Stimulated activated CD4-positive, alpha-beta T cell treated with anti-CD3 and anti-CD28 coated beads, Interleukin-4, amount 100 ng/mL, for 48 hours (primary cell): ENCODE measurements at places on chromosomes 5 and 9.
A peak's percentile ranks its signal among the peaks of the same experiment; 100 is the strongest.

- DNase-seq, result no peak
Observed at GRCh38 chr9:99187311-99187710, 34.4 kb downstream of the ALG2 start.

DNA sequence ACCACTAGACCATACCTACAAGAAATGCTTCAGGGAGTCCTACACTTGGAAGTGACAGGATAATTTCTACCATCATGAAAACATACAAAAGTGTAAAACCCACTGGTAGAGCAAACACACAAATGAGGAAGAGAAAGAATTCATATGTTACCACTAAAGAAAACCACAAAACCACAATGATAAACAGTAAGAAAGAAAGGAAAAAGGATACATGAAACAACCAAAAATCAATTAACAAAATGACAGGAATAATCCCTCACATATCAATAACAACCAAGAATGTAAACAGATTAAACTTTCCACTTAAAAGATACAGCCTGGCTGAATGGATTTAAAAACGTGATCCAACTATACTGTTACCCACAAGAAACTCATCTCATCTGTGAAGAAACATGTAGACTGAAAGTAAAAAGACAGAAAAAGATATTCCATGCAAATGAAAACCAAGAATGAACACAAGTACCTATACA, 83.4 kb downstream of the LPAR1 start:
- no peak for DNase-seq

DNA sequence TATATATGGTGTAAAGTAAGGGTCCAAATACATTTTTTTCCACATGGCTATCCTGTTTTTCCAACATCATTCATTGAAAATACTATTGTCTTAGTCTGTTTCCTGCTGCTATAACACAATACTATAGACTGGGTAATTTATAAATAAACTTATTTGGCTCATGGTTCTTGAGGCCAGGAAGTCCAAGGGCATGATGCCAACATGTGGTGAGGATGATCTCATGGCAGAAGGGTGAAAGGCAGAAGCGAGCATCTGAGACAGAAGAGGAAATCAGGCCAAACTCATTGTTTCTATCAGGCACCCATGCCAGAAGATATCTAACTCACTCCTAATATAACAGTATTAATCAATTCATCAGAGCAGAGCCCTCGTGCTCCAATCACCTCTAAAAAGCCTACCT, 42.6 kb downstream of the ANKRD55 start:
- no peak for DNase-seq

DNA sequence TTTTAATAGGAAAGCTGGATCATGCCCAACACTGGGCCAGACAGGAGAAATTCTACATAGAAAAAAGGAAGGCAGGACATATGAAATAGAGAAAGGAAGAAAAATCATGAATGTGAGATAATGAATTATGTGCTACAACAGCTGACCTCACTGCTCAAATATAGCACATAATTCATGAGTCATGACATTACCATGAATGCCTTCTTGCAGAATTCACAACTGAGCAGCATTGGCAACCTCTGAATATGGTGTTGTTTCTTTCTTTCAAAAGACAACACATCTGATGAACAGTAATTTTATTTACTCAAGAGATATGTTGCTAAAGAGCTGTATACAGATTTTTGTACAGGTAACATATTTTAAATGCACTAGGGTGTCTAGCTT, 34.4 kb downstream of the APBA1 start:
- no peak for DNase-seq

DNA sequence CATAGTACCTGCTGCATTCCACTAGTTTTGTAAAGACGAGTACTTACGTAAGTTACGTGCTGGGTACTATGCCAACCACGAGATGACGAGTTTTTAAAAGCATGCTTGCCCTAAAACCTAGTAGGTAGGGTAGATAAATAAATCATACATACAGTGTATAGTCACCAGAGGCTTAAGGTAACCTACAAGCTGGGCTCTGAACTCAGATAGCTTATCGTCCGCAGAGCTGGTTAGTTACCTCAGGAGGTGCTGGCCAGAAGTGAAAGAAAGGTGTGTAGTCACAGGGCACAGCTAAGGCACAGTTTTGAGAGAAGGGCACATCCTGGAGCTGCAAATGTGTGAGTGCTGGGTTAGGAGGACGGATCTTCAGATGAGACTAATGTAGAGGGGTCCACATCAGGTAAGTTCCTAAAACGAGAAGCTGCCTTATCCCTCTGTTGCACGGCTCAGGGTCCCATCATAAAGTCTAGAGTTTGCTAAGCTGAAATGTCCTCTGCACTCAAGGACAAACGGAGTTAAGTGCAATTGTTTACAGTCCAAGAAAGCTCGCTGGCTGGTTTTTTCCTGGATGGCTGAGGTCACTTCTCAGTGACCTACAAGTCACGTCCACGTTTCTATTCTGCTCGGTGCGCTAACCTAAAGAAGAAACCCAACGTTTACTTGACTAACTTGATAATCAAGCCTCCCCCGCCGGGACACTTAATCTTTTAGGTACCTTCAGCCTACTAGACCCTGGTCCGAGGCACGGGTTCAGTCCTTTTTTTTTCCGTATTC, 1.1 kb upstream of the SNX24 start:
- no peak for DNase-seq

- DNase-seq, result no peak
Observed at GRCh38 chr5:142537938-142538337, 148.0 kb downstream of the FGF1 start.

DNA sequence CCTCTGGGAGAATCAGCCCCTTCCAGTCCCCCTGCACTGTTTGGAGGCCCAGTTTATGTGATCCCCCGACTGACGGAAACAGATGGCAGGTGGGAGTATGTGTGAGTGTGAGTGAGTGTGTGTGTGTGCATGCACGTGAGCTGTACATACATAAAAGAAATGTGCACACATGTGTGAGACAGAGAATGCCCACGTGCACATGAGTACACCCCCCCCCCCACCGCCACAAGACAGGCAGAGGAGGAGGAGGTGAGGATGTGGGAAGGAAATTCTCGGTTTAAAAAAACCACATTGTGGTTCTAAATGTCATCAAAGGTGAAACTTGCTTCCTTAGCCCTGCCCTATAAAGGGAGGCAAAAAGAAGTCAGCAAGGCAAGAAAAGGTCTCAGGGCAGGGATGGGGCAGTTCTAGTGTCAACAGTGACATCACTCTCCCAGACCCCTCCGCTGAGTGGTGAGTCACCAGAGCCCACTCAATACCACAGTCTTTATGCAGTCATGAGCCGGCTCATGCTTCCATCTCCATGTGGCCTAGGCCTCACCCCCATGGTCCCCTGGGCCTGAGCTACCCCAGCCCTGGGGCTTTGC, 79.2 kb upstream of the HSPA9 start:
- peak; percentile 55 for DNase-seq

- DNase-seq, result no peak
Observed at GRCh38 chr9:77588271-77588937, 59.7 kb downstream of the GNA14 start.

GRCh38 chr9:19028835-19029451, 4.1 kb downstream of the SAXO1 start:
- DNase-seq, result no peak

- DNase-seq, result no peak
Observed at GRCh38 chr5:173714551-173715428, 98.3 kb upstream of the BOD1 start.

- DNase-seq, result no peak
Observed at GRCh38 chr9:71271602-71272001, 150.2 kb upstream of the TRPM3 start.

DNA sequence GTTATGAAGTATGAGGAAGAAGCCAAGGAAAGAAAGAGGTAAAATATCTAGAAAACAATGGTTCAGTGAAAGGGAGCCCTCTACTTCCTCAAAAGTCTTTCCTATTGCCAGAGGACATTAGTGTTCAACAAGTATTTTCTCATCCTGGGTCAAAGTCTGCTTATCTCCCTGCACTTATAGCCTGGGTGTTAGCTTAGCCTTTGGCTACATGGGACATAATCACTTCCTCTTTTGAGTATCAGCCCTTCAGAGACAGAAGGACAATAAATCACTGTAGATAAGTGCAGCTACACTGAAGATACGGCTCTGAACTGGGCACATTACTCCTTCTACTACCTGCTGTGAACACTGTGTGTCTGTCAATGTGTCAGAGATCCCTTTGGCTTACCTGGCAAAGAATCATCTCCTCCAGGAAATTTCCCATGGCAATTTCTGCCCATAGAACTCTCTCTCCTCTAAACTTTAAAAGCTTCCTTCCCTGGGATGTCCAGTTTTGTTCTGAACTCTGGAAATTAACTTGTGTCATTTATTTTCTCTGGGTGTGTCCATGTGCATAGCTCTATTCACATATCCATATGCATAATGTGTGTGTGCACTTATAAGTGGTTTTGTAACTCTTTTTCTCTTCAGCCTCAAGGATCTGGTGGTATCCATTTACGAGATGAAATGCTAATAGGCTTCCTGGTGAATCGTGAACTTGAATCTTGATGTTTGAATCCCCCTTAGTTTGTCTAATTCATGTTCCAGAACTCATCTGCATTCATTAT, 30.0 kb upstream of the RECK start:
- DNase-seq, result no peak

DNA sequence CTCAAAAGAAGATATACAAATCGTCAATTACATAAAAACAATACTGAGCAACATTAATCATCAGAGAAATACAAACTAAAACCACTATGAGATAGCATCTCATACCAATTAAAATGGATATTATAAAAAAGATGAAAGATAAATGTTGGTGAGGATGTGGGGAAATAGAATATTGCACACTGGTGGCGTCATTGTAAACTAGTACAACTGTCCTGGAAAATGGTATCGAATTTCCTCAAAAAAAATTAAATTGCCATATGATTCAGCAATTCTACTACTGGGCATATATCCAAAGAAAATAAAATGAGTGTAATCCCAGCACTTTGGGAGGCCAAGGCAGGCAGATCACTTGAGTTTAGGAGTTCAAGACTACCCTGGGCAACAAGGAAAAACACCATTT, 326.0 kb upstream of the FTMT start:
- DNase-seq, result no peak

GRCh38 chr5:172059661-172060100, 53.2 kb upstream of the FBXW11 start:
- DNase-seq, result no peak

DNA sequence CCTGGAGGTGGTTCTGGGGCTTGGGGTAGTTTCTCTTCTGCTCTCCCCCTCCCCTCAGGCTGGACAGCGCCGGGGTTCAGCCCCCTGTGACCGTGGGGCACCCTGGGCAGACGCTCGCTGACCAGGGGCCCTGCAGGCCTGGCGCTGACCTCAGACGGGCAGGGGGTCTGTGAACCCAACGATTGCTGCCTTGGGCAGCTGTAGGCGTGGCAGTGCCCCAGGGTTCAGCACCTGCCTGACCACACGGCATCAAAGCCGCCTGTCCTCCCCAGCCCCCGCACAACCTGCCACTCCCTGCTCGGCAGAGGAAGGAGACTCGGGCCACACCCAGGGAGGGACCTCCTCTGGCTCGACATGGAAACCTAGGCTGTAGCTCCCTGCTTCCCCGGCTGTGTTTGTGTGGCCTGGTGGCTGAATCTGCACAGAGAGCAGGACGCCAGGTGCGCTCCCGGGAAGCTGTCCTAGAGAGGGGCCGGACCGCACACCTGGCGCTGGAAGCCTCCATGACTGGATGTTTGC, 12.2 kb downstream of the LCN12 start:
- DNase-seq, result no peak

DNA sequence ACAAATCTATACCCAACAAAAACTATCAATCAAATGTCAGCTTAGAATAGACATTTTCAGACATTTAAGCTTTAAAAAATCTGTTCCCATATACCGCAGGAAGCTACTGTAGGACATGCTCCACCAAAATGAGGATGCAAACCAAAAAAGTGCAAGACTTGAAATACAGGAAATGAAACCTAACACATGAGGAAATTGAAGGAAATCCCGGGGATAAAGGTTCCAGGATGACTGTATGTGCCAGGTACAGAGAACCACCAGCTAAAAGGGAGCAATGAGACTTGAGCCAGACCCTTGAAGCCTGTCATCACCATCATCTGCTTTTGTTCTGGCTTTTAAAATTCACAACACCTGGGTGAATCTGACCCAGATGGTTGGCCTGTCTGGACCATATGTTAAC, 21.4 kb downstream of the DIAPH1 start:
- DNase-seq, result no peak
